Central memory CD4-positive, alpha-beta T cell (primary cell): ENCODE measurements at places on chromosomes 13 and 19.

GRCh38 chr19:42197375-42197817 is 20.1 kb downstream of the DEDD2 start:
- DNase-seq: no peak

GRCh38 chr19:30719189-30719998 is 347.2 kb downstream of the ZNF536 start:
- DNase-seq: no peak

DNA sequence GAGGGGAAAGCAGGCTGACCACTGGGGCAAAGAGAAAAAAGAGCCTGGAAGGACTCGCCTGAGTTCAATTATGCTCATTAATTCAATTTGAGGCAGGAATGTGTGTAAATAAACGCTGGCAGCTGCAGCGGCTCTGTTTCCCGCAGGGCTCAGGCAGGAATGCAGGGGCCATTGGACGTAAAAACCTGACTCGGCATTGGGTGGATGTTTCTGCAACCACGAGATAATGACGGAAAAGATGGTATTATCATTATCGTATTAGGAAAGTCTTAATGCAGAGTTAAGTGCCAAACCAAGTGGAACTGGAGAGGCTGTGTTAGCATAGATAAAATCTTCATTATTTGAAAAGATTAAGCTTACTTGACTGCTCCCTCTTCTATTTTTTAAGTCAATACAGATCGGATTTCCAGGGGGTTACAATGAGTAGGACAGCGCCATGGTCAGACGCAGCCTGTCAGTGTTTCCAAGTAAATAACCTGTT is 169.8 kb downstream of the SHISA2 start:
- DNase-seq: no peak

DNA sequence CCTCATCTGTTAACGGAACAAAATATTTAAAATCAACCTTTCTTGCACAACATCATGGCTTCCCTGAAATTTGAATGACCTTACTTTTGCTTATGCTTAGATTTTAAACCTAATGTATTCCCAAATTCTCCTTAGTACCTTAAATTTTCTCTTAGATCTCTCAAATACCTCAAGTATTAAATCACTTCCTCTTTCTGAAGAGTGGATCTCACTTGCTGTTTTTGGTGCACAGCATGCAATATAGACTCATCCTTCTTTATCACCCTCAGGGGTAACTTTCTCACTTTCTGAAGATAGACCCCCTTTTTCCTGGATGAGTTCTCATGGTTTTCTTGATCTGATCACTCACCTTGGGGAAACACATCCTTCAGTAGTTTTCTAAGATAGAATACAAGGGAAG is 871.7 kb downstream of the DACH1 start:
- no peak for DNase-seq

DNA sequence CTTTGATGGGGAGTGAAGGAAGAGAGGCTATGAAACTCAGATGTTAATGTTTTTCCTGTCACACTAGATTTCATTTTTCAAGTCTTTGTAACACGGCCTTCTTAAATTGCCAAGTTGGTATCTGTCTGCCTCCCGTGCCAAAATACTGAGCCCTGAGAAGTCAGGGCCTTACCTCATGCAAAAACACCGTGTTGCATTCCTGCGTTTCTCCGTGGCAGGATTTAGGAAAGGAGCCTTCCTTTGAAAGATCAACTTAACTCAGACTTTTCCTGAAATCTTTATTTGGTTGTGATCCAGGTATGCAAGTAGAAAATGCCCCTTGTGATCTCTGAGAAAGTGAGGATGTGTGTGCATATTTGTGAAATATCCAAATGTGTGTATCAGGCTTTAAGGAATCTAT is 1291.0 kb upstream of the SLC10A2 start:
- no peak for DNase-seq

DNA sequence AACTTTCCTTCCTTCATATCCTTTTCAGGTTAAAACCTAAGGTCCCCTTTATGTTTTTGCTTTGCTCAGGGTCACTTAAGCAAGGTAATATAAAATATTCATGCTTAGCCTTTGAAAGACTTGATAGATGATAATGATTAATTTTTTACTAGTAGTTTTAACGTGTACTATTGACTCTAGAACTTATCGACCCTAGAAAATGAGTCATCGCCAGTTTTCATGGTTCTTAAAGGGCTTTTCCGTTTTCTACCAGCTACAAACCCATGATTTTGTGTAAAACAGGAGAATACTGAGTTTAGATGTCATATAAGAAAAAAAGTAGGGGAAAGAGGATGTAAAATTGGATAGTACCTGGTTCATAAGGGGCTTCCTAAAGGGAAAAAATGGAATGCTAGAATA is 75.7 kb downstream of the DHRS12 start:
- DNase-seq: no peak

- no peak for DNase-seq
Observed at GRCh38 chr13:95207769-95208366, 93.4 kb downstream of the ABCC4 start.

GRCh38 chr13:46172531-46172991 is 9.4 kb downstream of the LCP1 start:
- peak; percentile 84 for DNase-seq

- no peak for DNase-seq
Observed at GRCh38 chr13:92224825-92225224, 826.4 kb downstream of the GPC5 start.

DNA sequence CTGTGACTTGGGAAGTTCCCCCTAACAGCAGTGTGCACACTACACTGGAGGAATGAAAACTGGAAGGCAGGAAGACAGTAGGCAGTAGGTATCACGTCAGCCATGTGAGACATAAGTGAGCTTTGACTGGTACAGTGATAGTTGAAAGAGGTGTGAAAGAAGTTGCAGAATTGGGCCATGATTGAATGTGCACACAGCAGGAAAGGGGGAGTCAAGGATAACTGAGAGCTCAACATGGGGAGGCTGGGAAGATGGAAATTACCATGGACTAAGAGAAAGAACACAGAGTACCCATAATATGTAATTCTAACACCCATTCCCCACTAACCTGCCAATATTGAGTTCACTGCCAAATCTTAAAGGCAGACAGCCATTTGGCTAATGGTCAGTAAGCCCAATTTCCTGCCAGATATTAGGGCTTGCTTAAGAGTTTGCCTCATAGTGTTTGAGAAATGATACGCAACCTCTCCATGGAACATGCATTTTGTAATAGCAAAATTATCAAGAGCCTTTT is 321.7 kb downstream of the DCT start:
- no peak for DNase-seq

GRCh38 chr19:10712045-10712444 is 5.8 kb upstream of the DNM2 start:
- DNase-seq: no peak

- no peak for DNase-seq
Observed at GRCh38 chr19:57642396-57643046, 9.6 kb downstream of the ZNF211 start.

DNA sequence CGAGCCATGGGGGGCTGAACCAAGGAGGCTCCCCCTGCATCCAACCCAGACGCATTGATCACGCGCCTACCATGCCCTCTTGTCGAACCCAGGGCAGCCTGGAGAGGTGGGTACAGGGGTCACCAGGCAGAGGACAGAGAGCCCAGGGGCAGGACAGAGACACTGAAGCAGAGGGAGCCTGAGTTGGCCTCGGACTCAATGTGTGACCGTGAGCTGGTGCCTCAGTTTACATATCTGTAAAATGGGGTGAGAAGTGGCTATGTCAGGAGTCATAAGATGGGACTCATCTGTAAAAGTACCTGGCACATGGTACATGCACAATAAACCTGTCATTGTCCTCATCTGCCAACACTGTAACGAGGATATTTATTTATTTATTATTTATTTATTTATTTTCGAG is 24.1 kb upstream of the NFIC start:
- DNase-seq: no peak

DNA sequence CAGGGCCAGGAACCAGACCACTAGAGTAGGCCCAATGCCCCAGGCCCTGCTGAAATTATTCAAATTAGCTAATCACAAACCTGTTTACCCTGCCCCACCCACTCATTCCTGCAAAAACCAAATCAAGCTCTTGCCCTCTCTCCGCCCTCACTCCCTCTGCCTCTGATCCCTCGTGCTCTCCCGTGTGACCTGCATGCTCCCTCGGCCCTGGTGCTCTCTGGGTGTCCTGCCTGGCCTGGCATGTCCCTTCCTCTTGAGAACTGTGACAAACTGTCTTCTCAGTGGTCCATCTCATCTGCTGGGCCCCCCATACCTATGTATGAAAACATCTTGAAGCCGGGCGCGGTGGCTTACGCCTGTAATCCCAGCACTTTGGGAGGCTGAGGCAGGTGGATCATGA is 12.2 kb upstream of the TTYH1 start:
- no peak for DNase-seq

GRCh38 chr13:106587787-106588186 is 19.9 kb upstream of the ARGLU1 start:
- no peak for DNase-seq

GRCh38 chr19:49340069-49340864 is 5.1 kb downstream of the CD37 start:
- DNase-seq: no peak

DNA sequence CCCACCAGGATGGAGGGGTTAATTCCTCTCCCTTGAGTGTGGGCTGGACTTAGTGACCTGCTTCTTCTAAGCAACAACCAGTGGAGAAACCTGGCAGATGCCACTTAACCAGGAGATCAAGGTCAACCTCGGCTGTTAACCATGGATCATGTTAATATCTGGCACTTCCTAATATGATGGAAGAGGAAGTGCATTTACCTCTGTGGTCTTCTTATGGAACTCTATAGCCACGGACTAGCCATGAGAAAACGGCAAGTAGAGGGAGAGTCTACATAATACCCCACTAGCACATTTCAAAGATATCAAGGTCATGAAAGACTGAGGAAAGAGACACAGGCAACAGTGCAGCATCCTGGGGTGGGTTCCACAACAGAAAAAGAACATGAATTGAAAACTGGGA is 31.4 kb downstream of the MLLT1 start:
- no peak for DNase-seq

- DNase-seq: no peak
Observed at GRCh38 chr13:65868099-65868498, 1362.0 kb downstream of the PCDH9 start.

GRCh38 chr13:51663973-51664957 is 80.0 kb downstream of the WDFY2 start:
- DNase-seq: no peak

DNA sequence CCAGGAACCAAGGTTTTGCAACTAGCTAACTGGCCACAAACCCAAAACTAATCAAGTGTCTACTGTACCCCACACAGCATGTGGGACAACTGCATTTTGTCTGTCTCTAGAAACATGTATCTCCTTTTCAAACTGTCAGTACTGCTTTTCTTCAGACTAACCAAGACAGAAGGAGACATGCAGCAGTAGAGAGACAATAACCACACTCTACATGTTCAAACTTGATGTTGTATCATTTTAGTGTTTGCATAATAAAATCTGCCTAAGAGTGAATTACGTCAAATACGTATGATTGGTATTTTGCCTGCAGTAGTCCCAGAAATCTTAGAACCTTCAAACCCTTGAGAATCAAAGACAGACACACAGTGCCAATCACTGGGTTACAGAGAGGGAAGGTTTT is 22.0 kb upstream of the FREM2 start:
- no peak for DNase-seq

DNA sequence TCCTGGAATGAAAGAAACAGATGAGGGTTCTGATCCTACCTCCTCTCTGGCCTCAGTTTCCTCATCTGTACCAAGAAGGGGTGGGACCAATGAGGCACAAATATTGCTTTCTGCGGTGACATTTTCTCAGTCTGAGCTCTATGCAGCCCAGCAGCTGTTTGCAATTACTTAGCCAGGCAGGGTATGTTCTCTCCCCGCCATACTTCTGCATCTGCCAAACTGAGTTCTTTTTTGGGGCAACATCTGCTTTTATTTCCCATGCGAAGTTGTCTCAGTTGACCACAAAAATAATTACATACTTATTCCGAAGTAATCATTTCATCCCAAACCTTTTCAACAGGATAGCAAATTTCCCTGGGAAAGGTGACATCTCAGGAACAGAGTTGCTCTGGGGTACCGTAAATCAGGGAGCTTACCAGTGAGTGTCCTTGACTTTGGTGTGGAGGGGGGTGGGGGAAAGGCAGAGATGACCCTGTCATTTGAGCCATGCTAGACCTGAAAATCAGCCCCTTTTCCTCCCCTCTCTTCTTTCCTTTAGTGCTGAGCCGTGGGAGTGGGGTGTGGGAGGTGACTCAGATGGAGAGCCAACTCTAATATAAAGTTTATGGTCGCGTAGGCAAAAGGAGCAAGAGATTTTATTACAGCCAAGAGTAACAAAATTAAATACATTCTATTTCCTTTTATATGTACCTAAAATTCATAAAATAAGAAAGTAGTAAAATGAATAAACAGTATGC is 165.7 kb upstream of the KL start:
- no peak for DNase-seq

DNA sequence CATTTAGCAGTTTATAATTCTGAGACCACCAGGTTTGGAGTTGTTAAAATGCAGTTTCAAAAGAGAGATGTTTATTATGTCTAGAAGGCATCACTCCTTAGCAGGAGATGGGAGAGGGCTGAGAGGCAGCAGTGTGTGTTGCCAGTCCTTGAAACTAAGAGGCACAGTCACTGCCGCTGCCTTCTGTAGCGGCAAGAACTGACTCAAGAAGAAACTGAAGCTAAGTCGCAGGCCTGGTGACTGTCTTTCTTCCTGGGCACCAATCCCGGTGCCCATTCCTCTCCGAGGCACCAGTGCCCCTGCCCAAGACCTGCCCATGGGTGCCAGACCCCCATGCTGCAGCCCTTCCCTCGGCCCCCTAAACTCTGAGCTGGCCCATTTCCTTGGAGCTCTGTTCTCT is 20.1 kb downstream of the N4BP2L1 start:
- no peak for DNase-seq

DNA sequence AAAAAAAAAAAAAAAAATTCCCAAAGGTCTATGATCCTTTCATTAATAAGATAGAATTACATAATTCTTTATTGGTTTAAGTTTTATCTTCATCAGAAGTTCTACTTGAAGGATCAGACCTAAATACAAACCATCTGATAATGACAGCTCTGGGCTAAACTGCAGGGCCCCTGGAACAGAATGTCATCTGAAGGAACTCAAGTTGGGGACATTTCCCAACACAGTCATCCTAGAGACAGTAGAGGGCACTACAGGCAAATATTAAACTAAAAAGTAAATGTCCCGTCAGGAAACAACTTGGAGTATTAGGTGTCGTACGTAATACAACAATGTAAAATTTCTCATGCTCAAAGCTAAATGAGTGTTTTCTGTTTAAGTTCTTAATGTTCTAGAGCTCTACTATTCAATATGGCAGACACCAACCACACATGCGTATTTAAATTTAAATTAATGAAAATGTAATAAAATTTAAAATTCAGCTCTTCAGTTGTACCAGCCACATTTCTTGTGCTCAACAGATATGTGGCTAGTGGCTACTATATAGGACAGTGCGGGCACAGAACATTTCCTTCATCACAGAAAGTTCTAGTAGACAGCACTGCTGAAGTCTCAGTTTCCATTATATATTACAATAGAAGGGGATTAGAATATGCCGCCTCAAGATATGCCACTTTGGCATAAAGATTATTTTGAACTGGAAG is 21.8 kb upstream of the NAXD start:
- peak; percentile 13 for DNase-seq

- DNase-seq: no peak
Observed at GRCh38 chr13:81874253-81874652, 1533.3 kb upstream of the SPRY2 start.
